T-helper 2 cell (primary cell): ENCODE measurements at places on chromosomes 3 and 15.

DNA sequence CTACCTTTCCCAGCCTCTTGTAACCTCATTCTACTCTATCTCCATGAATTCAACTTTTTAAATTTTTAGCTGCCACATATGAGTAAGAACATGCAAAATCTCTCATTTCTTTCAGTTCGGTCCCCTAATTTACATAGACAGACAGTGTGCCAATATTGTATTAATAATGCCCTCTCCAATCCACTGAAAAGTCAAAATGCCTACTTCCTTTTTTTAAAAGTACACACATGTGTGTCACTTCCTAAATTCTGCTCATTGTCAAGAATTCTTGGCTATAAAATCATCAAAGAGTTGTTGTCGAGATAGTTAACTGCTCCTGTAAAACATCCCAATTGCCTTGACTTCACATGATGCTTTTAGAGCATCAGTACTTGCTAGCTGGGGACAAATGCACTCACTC lies 84.2 kb upstream of the IL12A start:
- DNase-seq, result no peak

GRCh38 chr3:189339996-189340395 lies 168.2 kb downstream of the TPRG1 start:
- no peak for DNase-seq

- DNase-seq, result no peak
These were observed 114.9 kb upstream of the MLF1 start for GRCh38 chr3:158456114-158456513.

DNA sequence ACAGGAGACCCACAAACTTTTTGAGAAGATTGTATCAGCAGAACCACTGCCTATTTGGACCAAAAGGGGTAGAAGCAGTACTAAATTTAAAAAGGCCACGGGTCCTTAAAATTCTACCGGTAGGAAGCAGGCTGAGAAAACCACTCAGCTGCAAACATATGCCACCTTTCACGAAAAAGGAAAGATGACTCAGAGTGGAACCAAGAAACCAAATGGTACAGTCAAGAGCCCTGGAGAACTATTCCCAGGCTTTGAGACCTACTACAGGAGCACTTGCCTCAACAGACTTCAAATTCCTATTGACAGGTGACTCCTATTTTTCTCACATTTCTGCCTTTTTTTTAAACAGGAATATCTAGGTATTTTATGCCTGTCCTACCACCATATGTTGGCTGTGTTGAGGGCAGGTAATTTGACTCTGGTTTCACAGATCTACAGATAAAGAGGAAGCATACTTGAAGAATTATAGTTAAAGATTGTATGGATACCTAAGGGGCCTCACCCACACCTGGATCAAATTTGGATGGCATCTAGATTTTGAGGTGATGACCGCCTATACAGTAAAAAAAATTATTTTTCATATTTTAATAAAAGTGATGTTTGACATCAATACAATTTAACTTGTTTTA lies 10.1 kb downstream of the GOLIM4 start:
- DNase-seq, result no peak

DNA sequence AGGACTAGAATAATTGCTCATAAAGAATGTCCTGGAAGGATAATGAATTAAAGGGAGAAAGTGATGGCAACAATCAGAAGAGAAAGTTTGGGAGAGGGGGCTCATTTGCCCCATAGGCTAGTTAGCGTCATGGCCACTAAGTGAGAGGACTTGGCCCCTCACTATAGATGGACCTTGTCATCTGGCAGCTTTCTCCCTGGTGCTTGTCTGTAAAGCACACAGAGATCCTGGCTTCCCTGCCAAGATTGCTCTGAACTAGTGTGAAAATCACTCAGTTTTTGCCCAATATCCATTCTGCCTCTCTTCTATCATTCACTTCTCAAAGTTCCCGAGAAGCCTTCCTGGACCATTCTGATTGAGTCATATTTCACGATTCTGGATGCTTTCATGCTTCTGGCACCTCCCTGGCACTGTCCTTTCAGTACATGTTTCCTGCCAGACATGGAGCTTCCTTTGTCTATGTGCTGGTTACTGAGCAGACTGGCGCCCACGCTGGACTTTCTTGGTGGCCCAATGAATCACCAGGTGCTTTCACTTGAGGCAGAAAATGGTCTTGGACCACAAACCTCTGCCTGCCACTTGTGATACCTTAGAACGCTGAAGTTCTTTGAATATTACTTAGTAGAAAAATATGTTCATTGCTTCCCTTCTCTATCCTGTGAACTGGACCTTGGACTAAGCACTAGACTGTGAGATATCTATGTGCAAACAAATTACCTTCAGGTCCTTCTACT lies 709.6 kb upstream of the CFAP20DC start:
- no peak for DNase-seq

DNA sequence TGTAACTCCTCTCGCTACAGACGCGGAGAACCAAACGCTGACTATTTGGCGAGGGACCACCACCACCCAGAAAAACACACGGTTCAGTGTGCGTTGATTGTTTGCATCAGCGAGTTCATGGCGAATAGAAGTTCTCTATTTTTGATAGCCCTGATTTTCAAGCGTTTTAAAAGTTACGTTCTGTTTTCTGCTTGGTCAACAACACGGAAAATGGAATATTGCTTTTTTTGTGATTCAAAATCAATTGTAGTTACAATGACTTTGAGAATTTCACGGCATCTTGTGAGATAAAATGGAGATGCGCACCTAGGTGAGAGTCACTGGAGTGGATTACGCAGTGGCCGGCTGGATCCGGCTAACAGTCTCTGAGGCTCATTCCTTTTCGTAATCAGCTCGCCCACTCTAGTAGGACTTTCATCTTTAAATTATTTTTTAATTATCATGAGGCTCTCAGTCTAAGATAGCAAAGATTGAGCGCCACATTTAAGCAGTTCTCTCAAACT lies 54.8 kb downstream of the CCDC54 start:
- DNase-seq, result no peak

DNA sequence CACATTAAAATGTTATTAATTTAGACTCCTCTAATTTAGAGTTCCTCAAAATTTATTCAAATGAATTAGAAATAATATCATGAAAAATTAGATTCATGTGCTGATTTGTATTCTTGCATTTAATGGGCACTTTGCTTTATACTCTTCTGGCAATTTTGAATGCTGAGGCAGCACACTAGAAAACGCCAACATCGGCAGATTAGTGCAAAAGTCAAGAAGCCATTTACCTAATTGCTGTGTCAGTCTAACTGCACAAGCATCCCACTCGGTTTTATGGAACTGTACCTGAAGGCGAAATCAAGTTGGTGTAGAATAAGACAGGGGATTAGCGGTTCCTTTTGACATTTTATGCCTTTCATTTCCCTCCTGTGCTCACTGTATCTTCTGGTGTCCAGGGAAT lies 382.0 kb downstream of the ROBO2 start:
- DNase-seq, result no peak

- DNase-seq, result no peak
These were observed 247.2 kb downstream of the LSAMP start for GRCh38 chr3:116198087-116198486.

- DNase-seq, result no peak
These were observed 87.9 kb downstream of the KLF15 start for GRCh38 chr3:126269354-126269753.

DNA sequence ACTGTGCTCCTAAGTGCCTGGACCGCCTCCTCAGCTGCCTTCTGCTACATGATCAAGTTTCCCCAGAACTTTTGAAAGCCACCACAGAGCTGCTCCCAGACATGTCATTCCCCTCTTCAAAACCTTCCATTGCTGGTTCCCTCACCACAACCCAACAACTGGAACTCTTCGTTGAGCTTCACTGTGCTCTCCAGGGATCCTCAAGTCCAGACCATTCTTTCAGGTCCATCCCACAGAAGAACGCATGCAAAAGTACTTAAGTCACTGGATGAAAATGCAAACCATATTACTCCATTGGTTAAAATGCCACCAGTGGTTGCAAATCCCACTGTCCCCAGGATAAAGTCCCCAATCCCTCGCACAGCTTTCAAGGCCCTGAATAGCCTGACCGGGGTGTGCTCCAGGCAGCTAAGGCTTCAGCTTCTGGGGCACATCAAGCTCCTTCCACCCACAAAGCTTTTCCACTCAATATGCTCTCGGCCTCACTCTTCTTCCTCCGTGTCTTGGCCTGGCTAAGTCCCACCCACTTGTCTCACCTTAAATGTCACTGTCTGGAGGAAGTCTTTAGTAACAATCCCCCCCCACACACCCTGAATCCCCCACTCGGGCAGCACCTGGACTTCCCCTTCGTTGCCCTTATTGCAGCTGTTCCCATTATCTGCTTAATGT lies 84.8 kb downstream of the XXYLT1 start:
- DNase-seq, result no peak

DNA sequence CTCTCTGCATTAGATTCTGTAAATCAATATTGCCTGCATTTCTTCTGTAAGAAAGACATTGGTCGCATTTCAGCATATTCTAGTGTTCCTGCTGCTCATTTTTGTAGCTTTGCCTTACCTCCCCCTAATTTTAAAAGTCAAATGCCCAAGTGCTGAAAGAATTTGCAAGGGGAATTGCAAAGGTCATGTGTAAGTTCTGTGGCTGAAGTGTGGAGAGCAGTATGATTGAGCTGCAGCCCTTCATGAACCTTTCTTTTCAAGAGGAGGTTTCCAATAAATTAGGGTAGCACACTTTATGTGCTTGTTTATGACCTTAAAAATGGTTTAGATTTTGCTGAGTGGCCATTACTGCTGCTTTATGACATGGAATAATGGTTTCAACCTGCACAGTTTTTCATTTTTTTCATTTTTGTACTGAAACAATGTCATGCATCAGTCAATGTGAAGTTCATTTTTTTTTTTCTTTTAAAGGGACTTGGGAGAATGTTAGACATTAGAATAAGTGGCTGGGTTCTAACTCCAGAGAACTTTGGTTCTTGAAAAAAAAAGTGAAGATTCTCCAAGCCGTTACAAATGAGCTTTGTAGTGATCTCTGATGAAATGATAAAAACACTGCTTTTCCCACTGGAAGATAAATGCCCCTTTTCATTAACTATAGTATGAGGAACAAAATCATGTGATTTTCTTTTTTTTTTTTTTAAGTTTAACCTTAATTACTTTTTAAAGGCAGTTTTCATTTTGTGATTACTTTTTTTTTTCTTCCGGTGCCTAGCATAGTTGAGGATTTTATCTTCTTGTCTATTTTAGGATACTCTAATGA lies 99.6 kb downstream of the MITF start:
- no peak for DNase-seq

DNA sequence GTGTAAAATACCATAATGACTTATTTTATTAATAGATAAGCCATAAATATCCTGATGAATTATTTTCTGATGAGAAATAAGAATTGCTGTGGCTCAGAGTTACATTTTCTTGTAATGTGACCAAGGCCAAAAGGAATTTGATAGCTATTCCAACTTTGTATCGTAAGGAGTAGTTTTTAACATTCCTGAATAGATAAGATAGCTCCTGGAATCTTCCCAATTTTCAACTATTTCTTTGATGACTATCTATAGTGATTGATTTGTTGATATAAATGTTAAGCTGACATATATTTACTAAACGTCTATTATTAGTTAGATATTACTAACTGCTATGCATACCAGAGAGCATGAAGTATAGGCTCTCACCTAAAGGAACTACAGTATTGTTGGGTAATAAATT lies 49.1 kb upstream of the SATB1 start:
- no peak for DNase-seq

GRCh38 chr3:157632075-157632474 lies 128.9 kb upstream of the VEPH1 start:
- DNase-seq, result no peak

- DNase-seq, result no peak
These were observed 45.2 kb downstream of the ADAMTS7 start for GRCh38 chr15:78766041-78766440.

GRCh38 chr15:86384186-86384585 lies 304.5 kb downstream of the AGBL1 start:
- DNase-seq, result no peak

DNA sequence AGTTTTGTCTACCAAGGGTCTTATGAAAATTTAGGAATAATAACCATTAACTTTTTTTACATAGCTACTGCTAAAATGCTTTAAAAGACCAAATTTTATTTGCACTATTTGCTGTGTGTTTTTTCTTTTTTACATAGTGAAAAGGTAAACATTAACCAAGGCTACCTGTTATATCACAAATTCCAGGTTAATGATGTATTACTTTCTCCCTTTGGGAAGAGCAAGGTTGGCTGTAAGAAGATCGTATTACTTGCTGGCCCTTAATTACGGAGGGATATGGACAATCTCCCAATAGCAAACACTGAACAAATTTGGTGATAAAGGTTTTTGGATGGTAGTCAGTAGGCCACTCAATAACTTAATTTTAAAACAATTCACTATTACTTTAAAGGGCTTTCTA lies 22.4 kb downstream of the LRRC58 start:
- no peak for DNase-seq

GRCh38 chr3:159766563-159767185 lies 222.0 kb upstream of the IL12A start:
- no peak for DNase-seq

GRCh38 chr3:75329476-75330097 lies 334.5 kb upstream of the FRG2C start:
- no peak for DNase-seq

DNA sequence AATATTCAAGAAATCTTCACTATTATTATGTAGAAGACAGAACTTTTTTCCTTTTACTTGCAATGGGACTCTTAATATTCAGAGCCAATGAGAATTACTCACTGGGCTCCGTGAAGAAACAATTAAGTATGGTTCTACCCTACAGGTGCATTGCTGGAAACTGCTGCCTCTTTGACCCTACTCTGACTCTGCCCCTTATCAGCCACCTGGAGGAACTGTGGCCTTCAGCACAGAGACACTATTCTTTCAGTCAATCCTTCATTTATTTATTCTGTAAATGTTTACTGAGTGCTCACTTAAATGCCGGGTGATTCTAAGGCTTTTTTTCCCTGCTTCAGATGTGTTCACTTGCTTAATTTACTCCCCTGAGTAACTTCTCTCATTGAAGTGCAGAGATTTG lies 163.2 kb downstream of the SYNPR start:
- DNase-seq, result no peak

- peak; percentile 63 for DNase-seq
These were observed 4.6 kb upstream of the UQCRC1 start for GRCh38 chr3:48614044-48614443.

GRCh38 chr3:70539908-70540307 lies 227.5 kb upstream of the MDFIC2 start:
- DNase-seq, result no peak

GRCh38 chr3:48459773-48460516 lies 13.4 kb downstream of the ATRIP start:
- no peak for DNase-seq
